ENCODE measurements at places on chromosomes 6 and 20.

DNA sequence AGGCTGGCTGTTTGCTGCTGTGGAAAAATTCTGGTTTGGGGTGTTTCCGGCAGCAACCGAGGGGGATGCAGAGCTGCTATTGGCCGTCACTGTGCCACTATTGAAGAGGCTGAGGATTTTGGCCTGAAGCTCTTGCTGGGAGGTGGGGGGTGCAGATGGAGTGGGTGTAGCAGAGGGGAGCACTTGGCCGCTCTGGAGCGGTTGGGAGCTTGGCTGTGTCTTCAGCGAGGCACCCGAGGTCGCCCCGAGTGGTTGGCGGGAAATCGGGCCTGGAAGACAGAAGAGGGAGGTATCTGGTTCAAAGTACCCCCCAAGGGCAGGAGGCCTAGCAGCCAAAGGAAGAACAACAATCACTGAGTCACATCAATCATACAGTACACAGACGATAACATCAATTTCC, 27.1 kb downstream of the NCOA5 start:
- DNase-seq = no peak

DNA sequence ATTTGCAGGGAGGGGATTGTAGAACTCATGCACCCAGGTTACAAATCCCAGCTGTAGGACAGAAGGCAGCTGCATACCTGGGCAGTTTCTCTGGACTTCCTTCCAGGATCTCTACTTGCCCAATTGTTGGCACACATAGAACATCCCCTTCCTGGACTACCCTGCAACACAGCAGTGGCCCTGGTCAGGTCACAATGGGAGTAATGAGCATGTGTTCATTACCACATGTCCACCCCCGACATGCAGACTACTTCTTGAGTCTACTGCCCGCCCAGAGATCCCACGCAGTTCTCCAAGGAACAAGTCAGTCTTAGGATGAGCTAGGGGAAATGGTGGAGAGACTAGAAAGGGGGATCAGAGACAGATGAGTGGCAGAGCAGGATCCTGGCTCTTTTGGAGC, 5.1 kb downstream of the PEX6 start:
- DNase-seq = no peak

DNA sequence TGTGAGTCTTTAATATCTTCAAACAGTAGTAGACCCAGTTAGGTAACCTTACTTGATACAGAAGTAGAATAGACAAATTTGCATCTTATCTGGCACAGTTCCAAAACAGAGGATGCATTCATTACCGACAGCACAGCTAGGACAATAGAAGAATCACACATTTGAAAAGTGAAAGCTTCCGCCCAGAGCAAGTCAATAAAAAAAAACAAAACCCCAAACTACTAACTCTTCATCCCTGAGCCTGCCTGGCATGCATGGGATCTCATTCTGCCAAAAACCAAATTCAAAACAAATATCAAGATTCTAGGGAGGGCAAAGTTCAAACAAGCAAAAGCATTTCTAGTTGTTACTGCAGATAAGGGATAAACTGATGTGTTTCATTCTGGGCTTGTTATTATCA, 235.4 kb downstream of the BTBD9 start:
- DNase-seq = no peak

DNA sequence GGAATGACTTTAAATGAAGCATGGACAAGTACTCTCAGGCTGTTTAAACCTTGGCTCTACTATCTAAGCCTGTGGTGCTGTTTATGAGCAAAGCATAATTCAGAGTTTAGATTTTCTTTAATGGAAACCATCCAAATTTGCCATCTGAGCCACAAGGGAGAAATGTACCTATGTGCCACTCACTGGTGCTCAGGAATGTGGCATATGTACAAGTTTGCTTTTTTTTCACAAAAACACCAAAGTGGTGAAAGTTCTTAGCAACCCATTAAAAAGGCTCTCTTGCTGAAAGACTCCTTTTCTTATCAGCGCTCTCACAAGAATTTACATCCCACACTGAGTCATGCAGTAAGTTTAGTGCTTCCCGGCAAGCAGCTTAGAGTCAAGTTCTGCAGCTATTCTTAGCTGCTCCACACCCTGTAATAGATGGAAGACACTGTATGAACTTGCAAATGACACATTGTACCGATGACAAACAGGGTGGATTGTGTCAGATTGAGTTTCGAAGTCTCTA, 57.3 kb upstream of the MLIP start:
- DNase-seq = no peak

- no peak for DNase-seq
These were observed 170.9 kb downstream of the SCP2D1 start for GRCh38 chr20:18984238-18985200.

DNA sequence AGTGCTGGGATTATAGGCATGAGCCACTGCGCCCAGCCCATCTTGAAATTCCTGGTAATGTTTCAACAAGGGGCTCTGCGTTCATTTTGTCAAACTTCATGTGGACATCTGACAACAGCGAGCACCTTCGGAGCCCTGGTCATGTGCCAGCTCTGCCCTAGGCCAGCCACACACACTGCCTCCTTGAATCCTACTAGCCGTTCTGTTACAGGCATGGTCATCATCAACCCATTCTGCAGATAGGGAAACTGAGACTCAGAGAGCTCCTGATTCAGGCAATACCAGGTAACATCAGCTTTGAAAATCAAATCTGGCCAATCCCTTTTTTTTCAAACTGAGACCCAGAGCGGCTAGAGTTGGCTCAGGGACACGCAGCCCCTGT, 41.3 kb downstream of the RBM38 start:
- DNase-seq = no peak

DNA sequence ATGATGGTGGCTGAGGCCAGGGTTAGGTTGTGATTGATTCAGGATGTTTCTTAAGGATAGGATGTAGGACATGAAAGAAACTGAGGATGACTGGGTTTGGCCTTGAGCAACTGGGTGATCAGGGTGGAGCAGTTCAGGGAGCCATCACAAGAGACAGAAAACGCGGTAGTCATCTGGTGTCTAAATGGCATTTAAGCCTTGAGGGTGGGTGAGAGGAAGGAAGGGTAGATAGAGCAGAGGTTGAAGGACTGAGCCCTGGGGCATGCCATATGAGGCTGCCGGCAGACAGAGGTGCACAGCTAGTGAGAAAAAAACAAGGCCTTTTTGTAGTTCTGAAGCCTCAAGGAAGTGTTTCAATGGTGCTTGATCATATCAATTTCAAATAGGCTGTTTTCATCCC, 1.9 kb downstream of the POU5F1 start:
- no peak for DNase-seq

DNA sequence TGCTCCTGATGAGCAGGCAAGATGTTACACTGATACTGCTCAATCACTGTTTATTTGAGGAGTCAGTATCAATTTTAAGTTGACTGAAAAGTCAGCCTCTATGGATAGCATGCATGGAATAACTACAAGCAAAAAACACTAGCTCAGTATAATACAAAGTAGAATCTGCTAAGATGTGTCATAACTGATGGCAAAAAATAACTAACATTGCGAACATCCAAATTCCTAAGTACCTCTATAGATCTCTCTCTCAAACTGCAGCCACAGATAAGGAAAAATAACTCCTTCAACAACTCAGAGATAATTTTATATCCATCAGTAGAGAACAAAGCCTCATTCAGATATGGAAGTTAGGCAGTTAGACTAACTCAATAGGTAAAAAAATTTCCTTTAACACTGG, 16.3 kb downstream of the HDAC2 start:
- DNase-seq = no peak

- no peak for DNase-seq
These were observed 86.8 kb downstream of the RPP40 start for GRCh38 chr6:4916954-4917561.

- DNase-seq = no peak
These were observed 28.4 kb downstream of the PRDM1 start for GRCh38 chr6:106114492-106114891.

DNA sequence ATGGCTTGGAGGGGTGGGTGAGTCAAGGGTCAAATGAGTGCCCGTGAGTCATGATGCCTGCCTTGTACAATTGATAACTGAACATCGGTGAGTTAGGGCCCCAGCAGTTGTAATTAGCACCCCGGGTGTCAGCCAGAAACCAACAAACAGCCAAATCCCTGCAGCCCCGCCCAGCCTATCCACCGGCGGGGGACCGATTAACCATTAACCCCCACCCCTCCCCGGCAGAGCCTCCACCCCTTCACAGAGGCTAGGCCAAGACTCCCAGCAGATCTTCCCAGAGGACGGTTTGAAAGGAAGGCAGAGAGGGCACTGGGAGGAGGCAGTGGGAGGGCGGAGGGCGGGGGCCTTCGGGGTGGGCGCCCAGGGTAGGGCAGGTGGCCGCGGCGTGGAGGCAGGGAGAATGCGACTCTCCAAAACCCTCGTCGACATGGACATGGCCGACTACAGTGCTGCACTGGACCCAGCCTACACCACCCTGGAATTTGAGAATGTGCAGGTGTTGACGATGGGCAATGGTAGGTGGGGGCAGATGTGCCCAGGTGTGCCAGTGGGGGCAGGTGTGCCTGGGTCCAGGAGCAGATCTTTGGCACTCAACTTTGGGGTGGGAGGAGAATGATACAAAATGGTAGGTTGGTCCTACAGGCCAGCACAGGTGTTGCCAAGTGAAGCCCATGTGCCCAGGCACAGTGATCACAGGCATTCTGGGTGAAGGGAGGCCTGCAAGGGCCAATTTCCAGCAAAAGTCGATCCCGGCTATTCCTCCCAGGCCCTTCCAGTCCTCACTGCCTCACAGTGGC, 45.7 kb downstream of the HNF4A start:
- no peak for DNase-seq

DNA sequence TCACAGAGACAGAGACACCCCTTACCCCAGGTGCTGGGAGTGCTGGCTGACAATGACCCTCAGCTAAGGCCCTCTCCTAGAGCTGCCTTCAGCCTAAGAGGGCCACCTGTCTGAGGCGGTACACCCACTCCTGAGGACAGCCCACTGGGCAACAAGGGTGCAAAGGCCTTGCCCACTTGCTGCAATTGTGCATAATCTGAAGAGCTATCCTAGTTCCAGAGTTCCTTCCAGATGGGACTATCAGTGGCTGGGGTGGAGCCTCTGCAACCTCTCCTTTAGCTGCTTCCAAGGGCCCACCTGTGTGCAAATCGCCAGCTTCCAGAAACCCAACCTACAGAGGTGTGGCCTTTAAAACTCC, 87.5 kb downstream of the PREX1 start:
- no peak for DNase-seq

GRCh38 chr20:39152126-39152525, 190.0 kb downstream of the DHX35 start:
- DNase-seq = no peak

- DNase-seq = no peak
These were observed 197.3 kb upstream of the PROKR2 start for GRCh38 chr20:5513975-5514516.

DNA sequence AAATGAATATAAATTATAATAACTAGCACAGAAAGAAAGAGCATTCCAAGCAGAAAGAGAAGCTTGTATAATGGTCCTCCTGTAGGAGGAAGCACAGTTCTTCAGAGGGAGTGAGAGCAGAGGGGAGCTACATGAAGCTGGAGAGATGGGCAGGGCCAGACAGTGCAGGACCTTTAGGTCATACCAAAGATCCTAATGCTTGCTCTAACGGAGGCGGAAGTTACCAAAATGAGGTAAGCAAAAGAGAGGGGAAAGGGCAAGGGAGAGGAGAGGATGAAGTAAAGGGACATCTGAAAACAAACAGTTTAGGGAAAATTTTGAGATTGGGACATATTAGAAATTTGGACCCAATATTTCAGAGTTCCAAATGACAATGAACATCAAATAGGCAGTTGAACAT, 50.2 kb downstream of the HBS1L start:
- no peak for DNase-seq

DNA sequence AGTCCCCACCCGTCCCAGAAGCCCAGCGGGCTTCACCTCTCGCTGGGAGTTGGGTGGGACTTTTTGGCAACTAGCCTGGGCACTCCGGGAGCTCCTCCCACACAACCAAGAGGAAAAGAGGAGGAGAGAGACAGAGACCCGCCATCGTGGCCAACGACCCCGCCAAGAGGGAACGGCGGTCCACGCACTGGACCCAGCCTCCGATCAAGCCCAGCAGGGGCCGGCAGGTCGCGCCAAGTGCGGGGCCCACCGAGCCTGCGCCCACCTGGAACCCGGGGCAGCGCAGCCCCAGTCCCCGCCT, 3.0 kb upstream of the TMEM14C start:
- DNase-seq = no peak

Measured in hippocampal formation (tissue), 2 donors.